ENCODE measurements at places on chromosomes 4 and X. TPM values are rescaled to one million over a fixed set of nuclear protein-coding genes. Genes with fewer than 3 reads are reported as not detected.

CSN1S1 gene
- total RNA-seq, result not detected

GAB3 gene
- 5.1 TPM for total RNA-seq

GRCh38 chrX:34382416-34382815 is 250.3 kb upstream of the FAM47A start:
- DNase-seq, result no peak

NPNT gene
- 0.17 TPM for total RNA-seq

SORCS2 gene
- total RNA-seq, result not detected

GRCh38 chrX:20224814-20225487 is 41.8 kb downstream of the RPS6KA3 start:
- no peak for DNase-seq

DNA sequence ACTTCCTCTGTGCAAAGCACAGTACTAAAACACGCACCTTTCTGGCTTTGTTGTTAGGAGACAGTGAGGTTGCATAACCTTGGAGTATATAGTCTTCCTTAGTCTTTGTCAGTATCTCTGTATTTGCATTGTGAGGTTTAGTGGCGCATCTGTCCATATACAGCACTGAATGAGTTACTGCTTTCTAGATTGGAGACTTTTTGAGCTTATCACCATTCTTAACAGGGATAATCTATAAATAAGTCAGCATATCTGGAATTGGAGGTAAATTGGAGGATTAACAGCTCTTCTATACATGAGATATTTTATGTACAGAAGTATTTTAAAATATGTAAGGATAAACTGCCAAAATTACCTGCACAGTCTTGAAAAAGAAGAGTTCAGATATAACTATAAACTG is 4.3 kb downstream of the FHDC1 start:
- DNase-seq, result no peak

DNA sequence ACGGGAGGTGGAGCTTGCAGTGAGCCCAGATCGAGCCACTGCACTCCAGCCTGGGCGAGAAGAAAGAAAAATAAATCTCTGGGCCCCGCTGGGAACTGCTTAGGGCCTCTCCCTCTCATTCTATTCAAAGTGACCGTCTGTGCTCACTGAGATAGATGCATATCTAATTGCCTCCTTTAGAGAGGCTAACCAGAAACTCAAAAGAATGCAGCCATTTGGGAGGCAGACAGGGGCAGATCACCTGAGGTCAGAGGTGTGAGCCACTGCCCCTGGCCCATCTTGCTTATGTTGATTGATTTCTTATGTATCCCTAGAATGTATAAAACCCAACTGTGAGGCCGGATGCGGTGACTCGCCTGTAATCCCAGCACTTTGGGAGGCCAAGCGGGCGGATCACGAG is 6.2 kb upstream of the CSF2RA start:
- no peak for DNase-seq

GPM6B gene
- not detected for total RNA-seq

- no peak for DNase-seq
Observed at GRCh38 chrX:43860646-43861370, 21.4 kb downstream of the MAOB start.

GRCh38 chr4:1615786-1616556 is 68.1 kb downstream of the FAM53A start:
- DNase-seq, result no peak

Data from activated T-helper 1 cell treated with anti-CD3 and anti-CD28 coated beads, Interleukin-12 subunit alpha, Interleukin-12 subunit beta, Interleukin-2, Interleukin-4 antibody, amounts not matched to agents 30 ng/mL and 10 ng/mL and 1 ng/mL, durations not matched to agents 14 hours and 24 hours and 36 hours (primary cell).